ENCODE measurements at places on chromosomes 6 and 20.

DNA sequence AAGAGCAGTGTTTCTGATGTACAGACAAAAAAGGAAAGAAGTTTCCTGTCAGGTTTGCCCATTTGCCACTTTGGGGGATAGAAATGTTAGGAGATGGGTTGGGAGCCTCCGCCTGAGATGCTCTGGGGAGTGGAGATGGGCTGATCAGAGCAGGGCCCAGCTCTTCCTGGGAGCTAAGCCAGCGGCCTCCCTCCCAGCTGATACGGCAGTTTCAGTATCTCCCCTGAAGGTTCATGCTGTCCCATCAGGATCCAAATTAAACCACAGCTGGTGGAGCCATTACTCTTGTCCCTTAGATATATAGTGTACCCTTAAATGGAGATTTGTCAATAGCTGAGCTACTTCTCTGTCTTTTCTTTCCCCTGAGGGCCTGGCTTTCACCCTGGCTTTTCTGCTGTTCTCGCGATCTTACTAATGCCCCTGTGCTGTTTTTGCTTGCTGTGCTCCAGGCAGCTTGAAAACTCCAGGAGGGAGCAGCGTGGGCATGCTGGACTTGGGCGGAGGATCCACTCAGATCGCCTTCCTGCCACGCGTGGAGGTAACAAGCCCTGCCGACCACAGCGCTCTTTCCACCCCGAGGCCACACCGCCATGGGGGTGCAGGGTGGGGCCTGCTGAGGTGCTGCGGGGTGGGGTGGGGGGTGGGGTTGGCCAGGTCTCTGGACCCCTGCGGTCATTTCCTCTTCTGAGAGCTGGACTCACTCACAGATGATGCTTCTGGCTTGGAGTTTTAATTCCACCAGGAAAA is 20.9 kb downstream of the ENTPD6 start:
- no peak for ATAC-seq

GRCh38 chr20:53714524-53714923 is 120.9 kb upstream of the ZNF217 start:
- no peak for ATAC-seq

- ATAC-seq, result no peak
Observed at GRCh38 chr6:161542346-161542980, 268.6 kb upstream of the AGPAT4 start.

DNA sequence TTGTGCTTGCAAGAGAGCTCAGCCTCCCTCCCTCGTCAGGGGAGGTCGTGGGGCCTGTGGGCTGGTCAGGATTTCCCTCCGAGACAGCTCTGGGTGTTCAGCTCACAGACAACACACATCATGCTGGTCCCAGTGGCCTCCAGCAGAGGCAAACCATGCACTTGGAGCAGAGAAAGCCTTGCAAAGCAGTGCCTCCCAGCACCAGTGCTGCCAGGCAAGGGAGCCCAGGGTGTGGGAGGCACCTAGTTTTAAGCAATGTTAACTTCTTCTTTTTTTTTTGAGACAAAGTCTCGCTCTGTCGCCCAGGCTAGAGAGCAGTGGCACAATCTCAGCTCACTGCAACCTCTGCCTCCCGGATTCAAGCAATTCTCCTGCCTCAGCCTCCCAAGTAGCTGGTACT is 34.0 kb upstream of the INSM1 start:
- ATAC-seq, result no peak

DNA sequence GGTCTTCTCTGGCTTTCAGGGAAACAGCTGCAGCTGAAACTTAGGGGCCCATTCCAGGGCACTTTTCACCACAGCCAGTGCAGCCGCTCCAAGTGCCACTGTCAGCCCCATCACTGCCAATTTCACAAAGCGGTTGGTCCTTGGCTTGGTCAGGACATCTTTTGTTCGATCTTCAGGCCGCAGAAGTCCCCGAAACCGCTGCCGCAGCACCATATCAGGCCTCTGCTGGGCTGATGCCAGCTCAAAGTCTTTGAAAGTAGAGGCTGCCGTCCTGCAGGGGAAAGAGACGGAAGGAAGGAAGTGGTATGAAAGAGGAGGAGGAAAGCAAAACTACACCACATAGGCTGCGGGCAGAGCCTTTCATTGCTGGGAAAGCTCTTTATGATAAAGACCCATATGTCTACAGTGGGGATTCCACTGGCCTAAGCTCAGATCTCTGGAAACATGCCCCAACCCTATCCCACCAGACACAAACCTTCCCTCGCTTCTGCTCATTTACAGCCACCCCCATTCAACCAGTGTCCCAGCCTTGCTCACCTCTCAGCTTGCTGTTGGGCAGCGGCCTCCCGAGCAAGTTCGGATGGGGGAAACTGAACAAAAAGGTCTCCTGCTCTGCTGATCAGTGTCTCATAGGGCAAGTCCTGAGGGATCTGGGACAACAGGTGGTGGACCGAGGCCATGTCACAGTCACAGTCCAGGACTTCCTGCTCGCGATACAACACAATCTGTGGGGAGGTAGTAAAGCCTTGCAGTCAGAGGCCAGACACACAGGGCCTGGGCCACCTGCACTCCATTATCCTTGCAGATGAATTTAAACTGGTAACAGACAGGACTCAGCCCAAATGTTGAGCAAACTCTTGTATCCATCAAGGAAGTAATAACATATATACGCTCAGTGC is 23.5 kb downstream of the TBC1D20 start:
- peak; percentile 69 for ATAC-seq

GRCh38 chr6:14107000-14107399 is 10.6 kb upstream of the CD83 start:
- ATAC-seq, result no peak

- no peak for ATAC-seq
Observed at GRCh38 chr6:148888856-148889255, 142.0 kb downstream of the UST start.

DNA sequence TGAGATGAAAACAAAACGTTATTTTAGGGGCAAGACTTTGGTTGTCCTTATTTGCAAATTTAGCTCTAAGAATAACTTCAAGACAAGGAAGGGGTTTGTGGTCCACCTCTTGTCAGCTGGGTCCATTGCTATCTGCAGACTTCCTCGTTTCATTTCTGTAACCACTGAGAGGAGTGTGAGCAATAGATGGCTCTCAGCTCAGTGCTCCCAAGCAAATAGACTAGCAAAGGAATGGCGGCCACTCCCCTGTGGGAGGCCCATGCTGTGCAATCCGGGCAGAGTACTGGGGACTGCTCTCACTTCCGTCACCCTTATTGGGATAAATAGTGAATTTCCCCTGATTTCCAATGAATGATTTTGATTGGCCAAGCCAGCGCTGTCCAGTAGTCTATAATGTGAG is 176.6 kb downstream of the ZDHHC14 start:
- no peak for ATAC-seq

DNA sequence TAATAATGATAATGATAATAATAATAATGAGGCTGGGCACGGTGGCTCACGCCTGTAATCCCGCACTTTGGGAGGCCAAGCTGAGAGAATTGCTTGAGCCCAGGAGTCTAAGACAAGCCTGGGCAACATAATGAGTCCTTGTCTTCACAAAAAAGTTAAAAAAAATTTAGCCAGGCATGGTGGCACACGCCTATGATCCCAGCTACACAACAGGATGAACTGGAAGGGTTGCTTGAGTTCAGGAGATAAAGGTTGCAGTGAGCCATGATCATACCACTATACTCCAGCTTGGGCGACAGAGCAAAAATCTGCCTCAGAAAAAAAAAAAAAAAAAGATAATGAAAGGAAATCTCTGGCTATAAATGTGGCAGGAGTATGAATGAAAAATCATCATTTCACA is 213.4 kb downstream of the HIVEP2 start:
- ATAC-seq, result no peak

DNA sequence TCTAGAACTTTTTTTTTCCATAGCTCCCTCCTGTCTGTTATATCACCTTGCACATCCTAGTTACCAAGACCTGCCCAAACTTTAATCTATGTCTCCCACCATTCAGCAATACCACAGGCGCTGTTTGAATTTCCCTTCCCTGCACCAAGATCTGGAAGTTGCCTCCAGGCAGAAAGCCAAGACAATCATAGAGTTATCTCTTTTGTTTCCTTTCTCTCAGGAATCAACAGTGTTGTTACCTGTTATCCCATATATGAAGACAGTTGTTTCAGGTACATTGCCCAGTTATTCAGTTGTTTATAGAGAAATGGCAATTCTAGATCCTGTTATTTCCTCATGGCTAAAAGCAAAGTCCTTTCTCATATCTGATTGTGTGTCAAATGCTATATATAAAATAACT is 63.2 kb downstream of the PDSS2 start:
- ATAC-seq, result no peak

DNA sequence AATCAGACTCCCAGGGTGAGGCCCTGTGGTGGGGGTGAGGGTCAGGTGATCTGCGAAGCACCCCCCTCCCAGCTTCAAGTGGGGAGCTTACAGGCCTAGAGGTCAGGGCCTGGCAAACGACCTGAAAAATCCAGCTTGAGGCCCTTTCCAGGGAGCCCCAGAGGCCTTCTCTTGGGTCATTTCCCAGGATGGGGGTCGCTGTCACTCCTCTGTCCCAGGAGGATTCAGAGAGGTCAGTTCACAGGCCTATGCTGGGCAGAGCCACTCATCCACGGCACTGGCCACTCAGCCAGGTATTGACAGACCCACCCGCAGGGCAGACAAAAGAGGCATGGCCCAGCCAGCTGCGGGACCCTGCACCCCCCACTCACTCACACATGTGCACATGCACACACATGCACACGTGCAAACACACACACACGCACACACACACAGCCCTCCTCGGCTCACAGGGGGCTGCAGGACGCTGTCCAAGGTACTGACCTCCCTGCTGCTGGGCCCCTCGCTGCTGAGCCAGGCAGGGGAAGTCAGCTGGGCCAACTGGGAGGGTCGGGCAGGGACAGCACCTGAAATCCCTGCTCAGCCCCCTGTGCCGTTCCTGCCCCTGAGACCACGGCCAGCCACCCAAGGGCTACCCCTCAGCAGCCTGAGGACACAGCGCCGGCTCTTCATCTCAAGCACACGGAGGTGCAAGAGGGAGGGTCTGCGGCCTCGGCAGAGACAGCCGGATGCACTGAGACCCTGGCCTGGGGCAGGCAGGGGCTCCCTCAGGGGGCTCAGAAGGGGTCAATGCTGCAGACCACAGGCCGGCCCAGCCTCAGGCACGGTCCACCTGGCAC is 113.8 kb downstream of the TAF4 start:
- no peak for ATAC-seq

DNA sequence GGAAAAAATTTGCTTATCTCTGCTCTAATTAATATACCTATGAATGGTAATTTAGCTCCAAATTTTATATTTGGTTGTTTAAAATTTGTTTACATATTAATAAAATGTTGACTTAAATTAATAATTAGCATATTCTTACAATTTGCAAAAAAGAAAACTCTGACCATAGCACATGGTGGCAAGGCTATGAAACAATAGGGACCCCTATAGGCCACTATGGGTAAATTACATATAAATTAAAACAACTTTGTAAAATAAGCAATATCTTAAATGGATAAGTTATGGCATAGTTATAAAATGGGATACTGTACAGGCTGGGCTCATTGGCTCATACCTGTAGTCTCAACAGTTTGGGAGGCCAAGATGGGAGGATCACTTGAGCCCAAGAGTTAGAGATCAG is 76.0 kb downstream of the MKKS start:
- no peak for ATAC-seq

DNA sequence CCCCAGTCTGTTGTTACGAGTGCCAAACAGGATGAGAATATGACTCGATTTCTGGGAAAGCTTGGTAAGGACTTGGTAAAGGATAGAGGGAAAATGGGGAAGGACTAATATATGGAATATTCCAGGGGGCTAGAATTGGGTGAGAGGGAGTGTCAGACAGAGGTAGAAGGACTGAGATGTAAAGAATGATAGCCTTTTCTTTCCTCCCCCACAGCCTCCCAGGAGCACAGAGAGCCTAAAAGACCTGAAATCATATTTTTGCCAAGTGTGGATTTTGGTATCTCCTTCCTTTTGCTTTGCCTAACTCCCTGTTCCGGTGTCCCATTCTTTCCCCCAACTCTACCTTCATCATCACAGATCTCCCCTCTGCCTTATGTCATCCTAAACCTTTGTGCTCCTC is 3.1 kb downstream of the MSH5 start:
- ATAC-seq, result no peak

GRCh38 chr6:150863213-150863928 is 2.1 kb upstream of the MTHFD1L start:
- no peak for ATAC-seq

GRCh38 chr6:23534351-23534750 is 591.7 kb upstream of the NRSN1 start:
- no peak for ATAC-seq

DNA sequence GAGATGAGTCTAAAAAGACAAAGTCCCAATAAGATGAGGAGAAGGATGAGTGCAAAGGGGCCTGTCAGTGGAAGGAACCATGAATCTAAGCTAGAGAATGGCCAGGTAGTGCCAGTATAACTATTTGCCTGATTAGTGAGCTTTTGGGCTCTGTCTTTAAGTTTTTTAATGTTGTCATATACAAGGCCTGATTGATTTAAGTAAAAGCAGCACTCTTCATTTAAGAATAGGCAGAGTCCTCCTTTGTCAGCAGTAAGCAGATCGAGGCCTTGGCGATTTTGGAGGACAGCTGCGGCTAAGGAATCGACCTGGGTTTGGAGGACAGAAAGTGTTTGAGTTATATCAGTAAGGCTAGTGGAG is 753.4 kb upstream of the ADGRB3 start:
- ATAC-seq, result no peak

- ATAC-seq, result no peak
Observed at GRCh38 chr6:30615219-30615957, 1.7 kb downstream of the PPP1R10 start.

DNA sequence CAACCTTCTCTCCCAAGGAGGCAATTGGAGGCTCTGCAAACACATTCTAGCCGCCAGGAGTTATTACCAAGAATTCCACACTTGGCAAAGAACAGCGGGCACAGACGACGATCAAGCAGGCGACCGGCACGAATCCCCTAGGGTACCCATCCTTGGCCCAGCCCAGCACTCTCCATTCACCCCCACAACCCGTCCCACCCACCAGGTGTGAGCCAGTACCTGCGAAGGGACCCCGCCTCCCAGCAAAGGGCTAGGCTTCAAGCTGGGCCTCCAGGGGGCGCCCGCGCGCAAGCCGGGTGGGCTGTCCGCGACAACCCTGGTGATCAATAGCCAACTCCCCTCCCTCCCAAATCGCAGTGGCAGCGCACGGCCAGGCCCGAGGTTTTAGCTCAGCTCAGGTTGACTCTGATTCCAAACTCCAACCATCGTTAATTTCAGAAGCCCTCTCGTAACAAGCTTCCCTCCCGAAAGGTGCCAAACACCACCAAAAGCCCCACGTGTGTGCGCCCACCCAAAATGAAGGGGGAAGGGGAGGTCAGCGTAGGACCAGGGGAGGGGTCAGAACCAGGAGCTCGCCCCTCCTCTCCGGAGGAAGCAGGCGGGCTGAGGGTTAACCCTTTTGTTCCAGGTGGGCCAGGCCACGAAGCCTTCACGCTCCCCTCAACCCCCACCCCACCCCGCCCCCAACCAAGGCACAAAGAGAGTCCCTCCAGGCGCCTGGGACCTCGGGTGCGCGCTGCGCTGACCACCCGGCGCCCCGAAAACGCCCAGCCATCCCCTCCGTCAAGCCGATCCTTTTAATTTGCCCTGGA is 2.1 kb downstream of the SALL4 start:
- ATAC-seq, result no peak

- no peak for ATAC-seq
Observed at GRCh38 chr6:140697585-140697984, 1323.1 kb upstream of the CITED2 start.

Data from activated CD4-positive, CD25-positive, alpha-beta regulatory T cell treated with anti-CD3 and anti-CD28 coated beads, Interleukin-2, amount 50 U/mL, for 24 hours (primary cell).